ENCODE measurements at places on chromosomes 3 and 15.

DNA sequence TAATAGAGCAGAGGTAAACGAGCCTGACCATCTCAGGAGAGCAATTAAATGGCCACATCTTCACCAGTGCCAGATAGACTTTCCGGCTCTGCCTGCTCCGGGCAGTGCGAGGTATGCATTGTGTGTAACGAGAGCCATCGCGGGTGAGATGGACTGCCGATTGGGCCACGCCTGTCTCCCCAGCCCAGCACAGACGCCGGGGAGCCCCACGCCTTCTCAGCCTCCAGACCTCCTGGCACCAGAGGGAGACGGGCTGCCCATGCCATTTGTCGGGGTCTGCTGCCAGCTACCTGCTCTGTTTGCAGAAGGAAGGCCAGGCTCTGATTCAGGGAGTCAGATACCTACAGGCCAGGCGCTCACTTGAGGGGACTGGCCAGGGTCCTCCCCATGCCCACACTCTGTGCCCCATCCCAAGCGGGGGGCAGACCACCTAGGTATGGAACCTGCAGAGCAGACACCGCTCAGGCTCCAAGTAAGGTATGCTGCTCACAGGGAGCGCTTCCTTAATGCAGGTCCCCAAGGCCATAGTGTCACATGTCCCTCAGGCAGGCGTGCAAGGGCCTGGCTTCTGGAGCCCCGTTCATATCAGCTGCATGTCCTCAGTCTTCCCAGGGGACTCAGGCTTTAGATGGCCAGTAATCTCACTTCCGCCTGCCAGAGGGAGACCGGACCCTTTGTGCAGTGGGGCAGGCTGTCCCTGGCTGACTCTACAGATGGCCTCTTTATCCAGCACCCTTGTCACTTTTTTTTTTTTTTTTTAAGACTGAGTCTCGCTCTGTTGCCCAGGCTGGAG lies 62.2 kb downstream of the DNAJB8 start:
- DNase-seq = no peak

DNA sequence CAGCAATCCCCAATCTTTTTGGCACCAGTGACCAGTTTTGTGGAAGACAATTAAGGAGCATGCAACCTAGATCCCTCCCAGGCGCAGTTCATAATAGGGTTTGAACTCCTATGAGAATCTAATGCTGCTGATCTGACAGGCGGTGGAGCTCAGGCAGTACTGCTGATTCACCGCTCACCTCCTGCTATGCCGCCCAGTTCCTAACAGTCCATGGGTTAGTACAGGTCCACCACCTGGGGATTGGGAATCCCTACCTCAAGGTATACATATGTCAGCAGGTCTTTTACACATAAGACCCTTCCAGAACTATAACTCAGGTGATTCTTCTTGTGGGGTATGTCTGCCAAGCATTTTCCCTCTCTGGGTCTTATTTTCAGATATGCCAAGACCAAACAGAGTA lies 182.2 kb downstream of the OSBPL10 start:
- DNase-seq = no peak

DNA sequence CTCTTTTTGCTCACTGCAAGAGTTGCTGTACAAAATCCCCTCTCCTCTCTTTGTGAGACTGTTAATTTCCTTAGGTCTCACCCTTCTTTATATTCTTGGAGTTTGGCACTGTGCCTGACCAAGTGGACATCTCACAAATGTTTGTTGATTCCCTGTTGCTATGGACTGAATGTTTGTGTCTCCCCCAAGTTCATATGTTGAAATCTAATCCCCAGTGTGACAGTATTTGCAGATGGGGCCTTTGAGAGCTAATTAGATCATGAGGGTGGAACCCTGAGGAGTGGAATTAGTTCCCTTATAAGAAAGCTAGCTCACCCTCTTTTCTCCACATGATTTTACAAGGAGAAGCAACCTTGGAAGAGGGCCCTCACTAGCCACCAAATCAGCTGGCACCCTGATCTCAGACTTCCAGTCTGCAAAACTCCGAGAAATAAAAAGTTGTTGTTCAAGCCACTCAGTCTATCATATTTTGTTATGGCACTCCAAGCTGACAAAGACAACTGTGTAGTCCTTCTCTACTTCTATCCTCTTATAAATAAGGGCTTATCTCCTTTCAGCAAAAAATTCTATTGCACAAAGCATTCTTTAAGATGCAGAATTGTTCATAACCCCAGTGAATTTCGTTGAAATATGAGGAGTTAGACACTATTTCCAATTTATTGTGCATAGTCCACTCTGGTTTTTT lies 65.5 kb upstream of the NPHP3 start:
- no peak for DNase-seq

DNA sequence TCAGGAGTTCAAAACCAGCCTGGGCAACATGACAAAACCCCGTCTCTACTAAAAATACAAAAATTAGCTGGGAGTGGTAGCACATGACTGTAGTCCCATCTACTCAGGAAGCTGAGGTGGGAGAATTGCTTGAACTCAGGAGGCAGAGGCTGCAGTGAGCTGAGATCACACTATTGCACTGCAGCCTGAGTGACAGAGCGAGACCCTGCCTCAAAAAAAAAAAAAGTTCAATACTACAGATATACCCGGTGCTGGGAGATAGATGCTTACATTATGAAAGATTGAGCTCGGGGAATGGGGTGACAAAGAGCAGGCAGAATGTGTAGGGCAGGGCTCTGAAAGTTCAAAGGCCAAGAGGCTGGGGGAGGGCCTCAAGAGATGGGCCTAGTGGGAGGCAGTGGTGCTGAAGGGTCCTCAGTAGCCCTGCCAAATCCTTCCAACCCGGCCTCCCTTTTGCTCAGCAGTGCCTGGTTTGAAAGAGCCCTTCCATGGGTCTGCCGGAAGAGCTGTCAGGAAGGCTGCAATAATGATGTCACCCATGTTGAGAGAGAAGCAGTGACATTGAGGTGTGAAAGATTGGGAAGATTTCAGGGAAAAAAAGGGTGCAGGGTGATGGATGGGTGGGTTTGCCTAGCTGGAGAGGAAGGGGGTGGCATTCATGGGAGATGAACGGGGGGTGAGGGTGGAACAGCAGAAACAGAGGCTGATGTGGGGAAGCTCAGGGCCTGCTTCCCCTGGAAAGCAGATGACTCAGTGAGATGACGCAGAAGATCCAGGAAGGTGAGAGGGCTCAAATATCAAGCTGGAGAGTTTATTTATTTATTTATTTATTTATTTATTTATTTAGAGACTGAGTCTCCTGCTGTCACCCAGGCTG lies 20.0 kb upstream of the IREB2 start:
- DNase-seq = no peak

- no peak for DNase-seq
Observed at GRCh38 chr15:72173401-72173800, 24.2 kb downstream of the GRAMD2A start.

DNA sequence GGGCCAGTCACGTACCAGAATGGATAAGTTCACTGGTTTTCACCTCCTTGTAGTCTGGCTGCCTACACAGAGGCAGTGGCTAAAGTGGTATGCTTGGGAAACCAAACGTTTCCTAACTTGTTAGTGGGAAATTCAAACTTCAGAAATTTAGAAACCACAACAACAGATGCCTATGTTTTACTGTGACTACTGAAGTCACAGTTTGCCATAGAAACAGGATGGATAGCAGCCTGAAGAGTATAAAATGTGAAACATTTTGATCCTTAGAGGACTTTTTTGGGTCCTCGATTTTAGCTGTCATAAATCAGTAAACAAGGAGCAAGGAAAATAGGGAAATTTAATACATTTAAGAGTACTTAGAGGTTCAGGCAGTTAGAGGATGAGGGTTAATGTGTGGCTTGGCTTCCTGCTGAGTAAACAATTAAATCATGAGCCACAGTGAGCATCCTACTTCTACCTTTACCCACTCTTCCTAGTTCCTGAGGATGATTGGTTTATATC lies 48.6 kb downstream of the CMSS1 start:
- no peak for DNase-seq

- DNase-seq = no peak
Observed at GRCh38 chr15:83844742-83845141, 190.8 kb downstream of the ADAMTSL3 start.

DNA sequence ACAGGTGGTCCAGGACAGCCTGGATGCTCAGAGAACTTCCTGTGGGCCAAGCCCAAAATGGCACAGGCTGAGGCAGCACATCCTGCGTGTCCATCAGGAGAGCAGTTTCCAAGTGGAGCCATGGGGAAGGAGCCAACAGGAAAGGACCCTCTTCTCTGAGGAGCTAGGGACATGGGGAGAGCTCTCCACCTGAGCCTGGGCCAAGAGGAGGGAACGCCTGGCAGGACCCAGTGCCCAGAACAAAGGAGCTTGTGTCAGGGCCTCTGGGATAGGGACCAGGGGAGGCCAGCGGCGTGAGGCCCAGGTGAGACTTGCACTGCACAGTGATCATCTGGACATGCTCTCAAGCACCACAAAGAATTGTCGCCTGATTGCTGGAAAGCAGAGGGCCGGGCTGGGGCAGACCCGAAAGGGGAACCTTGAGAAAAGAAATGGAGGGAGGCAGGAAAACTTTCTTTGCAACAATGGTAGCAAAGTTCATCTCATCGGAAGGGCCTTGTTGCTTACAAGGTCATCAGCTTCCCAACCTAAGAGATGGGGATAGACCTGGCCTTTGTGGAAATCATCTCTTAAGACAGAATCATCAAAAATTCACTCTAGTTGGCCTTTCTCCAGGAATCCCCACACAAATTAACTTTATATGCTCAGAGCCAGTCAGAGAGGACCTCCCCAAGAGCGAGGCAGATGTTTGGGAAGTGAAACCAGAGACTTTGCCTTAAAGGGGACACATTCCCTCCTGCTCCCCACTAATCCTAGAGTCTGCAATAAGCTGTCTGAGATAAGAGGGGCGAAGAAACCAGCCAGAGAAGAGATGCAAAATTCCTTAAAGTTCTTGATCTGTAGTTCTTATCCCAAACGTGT lies 47.7 kb upstream of the HES1 start:
- DNase-seq = no peak

DNA sequence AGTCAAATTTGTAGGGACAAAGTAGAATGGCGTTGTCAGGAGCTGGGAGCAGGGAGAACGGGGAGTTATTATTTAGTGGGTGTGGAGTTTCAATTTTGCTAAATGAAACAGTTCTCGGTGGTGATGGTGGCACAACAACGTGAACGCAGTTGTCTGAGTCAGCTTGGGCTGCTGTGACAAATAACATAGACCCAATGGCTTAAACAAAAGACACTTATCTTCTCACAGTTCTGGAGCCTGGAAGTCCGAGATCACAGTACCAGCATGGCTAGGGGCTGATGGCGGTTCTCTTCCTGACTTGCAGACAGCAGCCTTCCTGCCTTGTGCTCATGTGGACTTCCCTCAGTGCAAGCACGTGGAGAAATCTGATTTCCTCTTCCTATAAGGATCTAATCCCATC lies 90.2 kb downstream of the CHSY1 start:
- no peak for DNase-seq

- no peak for DNase-seq
Observed at GRCh38 chr3:42194943-42195510, 71.0 kb downstream of the CCK start.

DNA sequence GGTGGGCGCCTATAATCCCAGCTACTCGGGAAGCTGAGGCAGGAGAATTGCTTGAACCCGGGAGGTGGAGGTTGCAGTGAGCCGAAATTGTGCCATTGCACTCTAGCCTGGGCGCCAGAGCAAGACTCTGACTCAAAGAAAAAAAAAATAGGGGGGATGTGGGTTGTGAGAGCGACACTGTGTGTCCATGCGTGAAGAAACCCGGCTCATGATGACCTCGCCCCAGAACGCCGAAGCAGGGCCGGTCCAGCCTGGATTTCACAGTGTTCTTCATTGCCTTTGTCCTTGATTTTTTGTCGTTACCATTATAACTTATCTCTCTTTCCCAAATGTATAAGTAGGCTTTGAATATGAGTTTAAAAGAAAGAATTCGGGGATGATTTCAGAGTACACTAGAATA lies 128.7 kb downstream of the PGPEP1L start:
- no peak for DNase-seq

DNA sequence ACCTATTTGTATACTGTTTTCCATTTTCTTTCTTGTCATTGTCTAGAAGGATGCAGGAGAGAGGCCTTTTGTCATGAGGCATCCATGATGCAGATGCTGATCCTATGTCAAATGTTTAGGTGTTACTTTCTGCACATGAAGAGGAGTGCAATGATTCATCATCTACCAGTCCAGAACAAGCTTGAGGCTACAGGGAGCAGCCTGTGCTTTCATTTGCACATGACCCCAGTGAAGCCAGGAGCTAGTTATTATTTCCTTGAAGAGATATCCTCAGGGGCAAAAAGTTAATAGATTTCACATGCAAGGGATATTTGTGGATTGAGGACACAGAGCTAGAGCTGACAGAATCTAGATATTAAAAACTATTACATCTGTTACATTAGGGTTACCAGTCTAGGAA lies 204.4 kb upstream of the TGFBR2 start:
- no peak for DNase-seq

GRCh38 chr3:183278479-183279088 lies 25.5 kb downstream of the B3GNT5 start:
- no peak for DNase-seq

- DNase-seq = no peak
Observed at GRCh38 chr3:129575997-129576384, 30.5 kb downstream of the PLXND1 start.

DNA sequence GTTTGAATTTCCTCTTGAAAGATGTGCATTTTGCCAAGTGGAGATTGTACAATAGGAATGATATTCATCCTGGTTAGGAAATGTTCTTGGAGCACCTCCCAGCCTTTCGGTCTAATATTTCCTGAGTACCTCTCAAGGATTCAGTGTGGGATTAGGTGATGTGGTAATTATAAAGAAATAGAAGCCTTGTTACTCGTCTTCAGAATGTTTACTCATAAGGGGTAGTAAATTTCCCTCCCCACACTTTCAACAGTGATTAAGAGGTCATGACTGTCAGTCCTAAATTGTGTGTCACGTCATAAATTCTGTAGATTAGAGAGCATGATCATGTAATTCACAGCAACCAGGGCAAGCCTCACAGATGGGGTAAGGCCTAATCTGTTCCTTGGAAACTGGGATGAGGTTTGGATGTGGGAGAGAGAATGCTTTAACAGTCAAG lies 633.1 kb upstream of the TBL1XR1 start:
- DNase-seq = no peak

GRCh38 chr15:80949756-80950155 lies 39.9 kb downstream of the MESD start:
- no peak for DNase-seq

GRCh38 chr3:89859757-89860156 lies 752.3 kb downstream of the EPHA3 start:
- no peak for DNase-seq

GRCh38 chr3:72692990-72693389 lies 155.3 kb downstream of the SHQ1 start:
- no peak for DNase-seq

DNA sequence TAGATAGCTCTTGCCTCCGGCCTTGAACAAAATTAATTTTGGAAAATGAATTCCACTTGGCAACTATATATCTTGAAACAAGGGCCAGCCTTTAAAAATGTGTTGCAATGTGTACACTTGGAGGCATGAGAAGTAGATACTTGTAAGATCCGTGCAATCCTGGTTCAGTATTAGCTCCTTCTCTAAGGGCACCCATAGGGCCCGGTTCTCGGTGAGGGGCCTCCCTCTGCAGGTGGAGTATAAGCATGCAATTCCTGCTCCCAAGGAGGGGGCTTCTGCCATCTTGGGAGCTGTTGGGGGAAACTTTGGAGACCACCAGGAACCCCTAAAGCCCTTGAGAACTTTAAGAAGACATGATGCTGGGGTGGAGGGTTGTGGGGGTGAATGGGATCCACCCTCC lies 388.7 kb upstream of the RGMA start:
- no peak for DNase-seq

Measured in activated CD4-positive, CD25-positive, alpha-beta regulatory T cell treated with anti-CD3 and anti-CD28 coated beads, Interleukin-2, amount 50 U/mL, for 16 hours (primary cell).